ENCODE measurements at places on chromosomes 12 and 14.

DNA sequence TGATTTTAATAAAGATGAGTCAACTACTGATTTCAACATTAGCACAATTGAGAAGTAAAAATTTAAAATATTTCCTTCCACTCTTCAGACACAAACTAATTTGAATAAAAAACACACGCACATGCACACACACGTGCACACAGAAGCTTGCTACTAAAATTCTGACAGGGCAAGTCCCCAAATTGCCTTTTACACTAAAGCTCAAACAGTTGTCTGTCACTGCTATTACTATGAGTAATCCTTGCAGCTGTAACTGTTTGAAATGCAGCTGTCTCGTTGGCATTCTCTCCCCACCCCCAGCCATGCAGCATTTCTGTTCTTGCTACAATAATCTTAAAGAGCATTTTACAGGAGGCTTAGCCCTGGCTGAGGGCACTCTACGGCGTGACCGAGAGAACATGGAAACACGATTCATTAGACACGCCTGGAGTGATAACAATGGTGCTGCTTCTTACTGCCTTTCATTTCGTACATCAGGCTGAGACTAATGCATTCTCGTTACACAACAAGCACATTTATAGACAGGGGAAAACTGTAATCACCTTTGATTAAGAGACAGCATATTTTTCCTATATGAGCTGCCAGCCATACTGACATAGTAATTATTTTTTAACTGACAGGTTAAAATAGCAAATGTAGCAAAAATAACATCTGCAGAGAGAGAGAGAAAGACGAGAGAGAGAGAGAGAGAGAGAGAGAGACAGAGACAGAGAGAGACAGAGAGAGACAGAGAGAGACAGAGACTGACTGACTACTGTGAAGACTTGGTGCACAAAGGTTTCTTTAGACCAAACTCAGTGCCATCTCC lies 153.8 kb downstream of the MED13L start:
- ATAC-seq = peak; percentile 63

GRCh38 chr12:130916241-130916911 lies 37.3 kb upstream of the ADGRD1 start:
- ATAC-seq = peak; percentile 55

GRCh38 chr14:59688224-59689170 lies 111.9 kb upstream of the CCDC175 start:
- ATAC-seq = peak; percentile 91

DNA sequence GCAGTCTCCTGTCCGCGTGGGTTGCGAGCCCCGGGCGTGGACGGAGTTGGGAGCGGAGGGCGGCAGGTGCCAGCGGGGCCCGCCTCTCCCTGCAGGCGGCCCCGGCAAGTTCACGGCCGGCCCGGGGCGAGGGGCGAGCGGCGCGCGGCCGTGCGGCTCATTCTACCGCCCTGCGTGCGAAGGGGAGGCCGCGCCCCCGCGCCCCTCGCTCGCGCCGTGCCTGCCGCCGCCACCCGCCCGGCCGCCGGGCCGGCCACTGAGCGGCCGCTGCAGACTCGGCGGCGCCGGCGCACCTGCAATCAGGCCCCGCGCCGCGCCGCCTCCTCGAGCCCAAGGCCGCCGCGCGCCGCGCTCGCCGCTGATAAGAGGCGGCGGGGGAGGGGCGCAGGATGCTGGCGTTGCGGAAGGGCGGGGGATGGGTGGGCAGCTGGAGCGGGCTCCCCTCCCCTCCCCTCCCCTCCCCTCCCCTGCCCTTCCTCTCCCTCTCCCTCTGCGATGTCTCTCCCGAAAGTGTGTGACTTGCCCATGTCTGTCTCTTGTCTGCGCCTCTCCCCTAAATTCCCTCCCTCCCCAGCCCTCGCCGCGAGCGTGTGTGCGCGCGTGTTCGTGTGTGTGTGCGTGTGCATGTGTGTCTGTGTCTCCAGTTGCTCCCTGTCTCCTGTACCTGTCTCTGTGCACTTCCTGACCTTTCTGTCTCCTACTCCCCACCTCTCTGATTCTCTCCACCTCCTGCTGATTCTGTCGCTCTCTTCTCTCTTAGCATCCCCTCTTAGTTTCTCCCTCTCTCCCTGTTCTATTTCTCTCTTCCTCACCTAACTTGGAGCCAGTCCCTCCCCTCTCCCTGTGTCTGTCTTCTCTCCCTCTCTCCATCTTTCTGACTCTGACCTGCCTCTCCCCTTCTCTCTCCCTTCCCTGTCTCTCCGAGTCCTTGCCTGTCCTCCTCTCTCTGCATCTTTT lies 768.1 kb upstream of the TBX3 start:
- ATAC-seq = no peak

DNA sequence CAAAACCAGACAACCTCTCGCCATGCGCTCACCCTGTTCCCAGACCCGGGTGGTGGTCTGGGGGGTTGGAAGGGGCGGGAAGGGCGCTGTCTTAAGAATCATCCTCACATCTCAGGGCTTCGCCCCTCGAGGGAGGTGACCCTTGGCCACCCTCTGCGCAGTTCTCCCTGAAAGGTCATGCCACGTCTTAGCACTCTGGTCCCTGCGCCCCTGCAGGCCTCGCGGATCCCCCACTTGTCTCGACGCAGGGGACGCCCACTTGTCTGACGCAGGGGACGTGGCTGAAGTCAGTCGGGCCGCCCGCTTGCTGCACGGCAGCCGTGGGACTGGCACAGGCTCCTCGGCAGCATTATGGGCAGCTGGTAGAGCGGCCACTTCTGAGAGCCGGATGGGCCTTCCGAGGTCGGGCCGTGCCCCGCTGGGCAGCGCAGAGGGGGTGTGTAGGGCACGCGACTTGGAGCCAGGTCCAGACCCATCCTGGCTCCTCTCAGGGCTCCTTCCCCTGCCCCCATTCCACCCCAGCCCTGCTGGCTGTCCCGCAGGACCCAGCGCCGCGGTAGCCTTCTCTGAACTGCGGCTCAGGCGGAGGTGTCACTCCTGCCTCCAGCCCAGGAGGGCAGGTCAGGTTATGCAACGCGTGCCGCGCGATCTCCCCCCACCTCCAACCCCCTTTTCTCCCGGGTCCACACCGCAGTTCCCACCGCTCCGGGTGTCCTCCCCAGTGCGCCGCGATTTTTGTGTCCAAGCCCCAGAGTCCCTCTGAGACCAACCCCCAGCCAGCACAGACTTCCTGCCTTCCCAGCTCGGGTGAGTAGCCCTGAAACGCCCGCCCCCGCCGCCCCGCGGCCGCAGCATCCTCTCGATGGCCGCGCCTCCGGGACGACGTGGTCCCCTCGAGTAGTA lies 40.9 kb upstream of the CAPRIN2 start:
- peak; percentile 64 for ATAC-seq

DNA sequence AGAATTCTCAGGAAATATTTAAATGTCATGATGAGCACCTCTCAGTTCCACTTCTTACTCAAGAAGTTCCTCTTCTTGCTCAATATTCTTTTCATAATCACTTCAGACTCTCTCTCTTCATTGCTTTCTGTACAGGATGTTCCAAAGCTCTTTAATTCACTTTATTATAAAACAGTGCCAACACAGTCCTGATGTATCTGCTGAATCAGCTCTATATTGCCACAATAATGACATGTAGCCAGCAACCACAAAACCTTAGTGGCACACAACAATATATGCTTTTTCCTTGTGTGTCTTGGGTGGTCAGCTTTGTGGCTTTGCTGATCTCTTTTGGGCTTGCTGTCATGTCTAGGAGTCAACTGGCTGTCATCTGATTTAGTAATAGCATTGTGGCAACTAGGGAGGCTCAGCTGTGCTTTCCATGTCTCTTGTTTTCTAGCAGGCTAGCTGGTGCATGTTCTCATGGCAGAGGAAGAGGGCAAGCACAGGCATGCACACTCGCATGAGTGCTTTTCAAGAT lies 52.8 kb upstream of the SLC2A13 start:
- peak; percentile 96 for ATAC-seq

DNA sequence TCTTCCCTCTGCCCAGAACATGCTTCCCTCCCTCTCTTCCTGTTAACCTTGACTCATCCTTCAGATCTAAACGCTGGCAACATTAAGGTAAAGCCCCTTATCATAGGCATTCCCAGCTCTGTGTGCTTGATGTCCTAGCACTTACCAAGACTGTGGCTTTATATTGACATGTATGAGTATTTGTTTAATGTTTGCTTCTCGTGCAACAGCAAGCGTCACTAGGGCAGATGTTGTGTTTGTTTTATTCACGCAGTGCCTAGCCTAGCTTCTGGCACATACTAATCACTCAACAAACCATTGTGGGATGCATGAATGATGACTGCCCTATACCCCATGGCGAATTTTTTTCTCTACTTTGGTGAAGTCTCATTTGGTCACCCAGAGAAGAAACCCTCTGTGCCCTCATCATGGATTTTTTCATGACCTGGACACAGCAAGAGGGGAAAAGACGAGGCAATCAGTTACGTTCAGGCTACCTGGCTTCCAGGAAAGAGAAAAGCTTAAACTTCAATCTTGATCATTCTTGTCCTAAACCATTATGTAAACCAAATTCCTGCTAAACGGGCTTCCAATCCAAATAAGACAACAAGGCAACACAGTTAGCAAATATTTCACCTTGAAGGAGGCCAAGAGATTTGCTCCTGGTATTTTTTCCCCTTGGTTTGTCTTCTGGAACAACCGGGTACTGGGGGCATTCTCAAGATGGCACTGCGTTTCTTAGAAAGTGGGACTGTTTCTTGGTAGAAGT lies 47.9 kb upstream of the SOCS2 start:
- no peak for ATAC-seq

- ATAC-seq = no peak
Observed at GRCh38 chr12:105428793-105429395, 98.4 kb downstream of the C12orf75 start.

DNA sequence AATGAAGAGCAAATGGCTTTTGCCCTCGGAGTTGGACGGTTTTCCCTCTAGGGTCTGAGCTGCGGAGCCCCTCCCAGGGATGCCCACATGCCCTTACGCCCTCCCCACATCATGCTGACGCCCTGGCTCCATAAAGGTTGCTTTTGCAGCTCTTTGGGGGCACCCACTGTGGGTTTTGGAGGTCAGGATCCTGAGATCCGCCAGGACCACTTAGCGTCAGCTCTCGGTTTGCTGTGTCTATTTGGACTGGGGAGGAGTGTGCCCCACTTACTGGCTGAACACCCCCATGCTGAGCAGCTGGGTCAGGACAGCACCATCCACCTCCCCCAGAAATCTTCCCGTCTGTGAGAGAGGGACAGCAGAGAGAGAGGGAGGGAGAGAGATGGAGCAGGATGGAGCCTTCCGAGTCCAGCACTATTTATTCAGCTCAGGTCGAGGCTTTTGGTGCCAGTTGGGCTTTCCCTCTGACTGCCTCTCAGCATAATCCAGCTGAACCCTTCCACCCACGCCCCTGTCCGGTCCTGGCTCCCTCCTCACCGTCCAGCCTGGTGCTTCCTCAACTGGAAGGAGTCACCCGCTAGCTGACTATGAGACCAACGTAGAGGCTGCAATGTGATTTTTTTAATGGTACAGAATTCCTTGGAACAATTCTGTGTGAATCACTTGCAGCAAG lies 18.9 kb upstream of the LRTM2 start:
- no peak for ATAC-seq

All from esophagus mucosa (tissue), 1 donor.